ENCODE measurements at places on chromosomes 6 and 20.
A peak's percentile ranks its signal among the peaks of the same experiment; 100 is the strongest.

GRCh38 chr6:170445971-170446370 lies 107.1 kb downstream of the PSMB1 start:
- no peak for DNase-seq

- no peak for DNase-seq
These were observed 175.4 kb downstream of the UTRN start for GRCh38 chr6:144460327-144461095.

DNA sequence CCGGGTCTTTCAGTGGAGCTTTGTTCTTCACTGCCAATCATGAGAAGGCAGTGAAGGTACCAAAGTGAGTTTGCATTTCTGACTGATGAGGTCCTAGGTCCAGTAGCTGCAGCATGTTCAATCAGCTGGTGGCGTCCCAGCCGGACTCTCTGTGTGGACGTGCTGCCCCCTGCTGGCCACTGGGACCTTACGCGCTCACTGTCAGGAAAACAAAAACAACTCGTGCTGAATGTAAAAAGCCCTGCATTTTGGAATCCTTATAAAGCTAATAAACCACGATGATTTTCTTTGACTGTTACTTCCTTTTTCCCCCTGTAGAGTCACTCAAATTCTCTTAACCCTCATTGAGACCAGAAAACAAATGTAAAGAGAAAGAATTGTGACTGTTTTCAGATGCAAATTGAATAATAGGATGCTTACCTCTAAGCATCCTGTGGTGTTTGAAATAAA lies 4.9 kb upstream of the CD24 start:
- peak; percentile 87 for DNase-seq

DNA sequence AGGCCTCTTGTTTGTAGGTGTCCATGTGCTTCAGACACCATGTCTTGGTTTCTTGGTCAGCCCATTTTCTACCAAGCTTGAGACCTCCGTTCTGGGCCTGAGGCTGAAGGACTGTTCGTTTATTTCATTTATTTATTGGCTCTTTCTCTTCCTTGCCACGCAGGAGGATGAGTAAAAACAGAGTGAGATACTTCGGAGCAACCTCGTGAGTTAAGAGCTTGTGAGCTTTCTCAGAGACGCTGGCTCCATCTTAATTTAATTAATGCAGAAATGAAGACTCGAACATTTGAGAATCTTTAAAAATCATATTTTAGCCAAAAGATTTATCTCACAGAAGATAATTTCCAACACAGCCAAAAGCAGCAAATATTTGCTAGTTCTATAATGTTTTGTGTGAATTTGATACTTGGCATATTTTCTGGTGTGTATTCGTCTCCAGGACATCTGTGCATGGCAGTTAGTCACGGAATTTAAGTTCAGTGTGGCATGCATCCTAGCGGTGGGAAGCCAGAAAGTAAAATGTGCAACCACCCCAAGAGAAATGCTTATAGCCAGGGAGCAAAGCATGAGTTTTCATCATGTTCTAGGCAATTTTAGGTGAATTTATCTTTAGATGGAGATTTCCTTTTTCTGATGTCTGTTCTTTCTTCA lies 76.0 kb downstream of the THBS2 start:
- no peak for DNase-seq

DNA sequence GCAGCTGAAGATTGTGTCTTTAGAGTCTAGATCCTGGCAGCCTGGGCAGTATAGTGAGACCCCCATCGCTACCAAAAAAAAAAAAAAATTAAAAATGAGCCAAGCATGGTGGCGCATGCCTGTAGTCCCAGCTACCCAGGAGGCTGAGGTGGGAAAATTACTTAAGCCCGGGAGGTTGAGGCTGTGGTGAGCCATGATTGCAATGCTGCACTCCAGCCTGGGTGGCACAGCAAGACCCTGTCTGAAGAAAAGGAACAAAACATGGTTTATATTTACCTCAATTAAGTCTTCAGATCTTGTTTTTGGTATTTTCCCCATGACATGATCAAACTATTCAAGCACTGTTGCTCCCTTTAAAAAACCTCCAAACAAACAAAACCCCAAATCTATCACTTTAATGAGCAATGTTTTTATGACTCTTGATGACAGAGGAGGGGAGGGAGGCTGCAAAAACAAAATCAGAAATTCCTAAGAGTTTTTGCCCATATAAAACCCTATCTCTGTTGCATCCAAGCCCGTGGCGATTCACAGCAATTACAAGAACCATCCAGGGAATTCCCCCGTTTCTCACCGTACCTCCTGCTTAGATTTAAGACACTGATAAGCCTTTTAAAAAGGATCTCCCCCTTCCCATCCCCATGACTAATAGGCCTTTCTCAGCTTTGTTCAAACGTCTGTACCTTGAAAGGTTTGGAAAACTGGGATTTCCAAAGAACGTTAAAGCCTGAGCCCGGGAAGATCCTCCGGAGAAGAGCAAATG lies 259.9 kb downstream of the BMP7 start:
- DNase-seq, result no peak

DNA sequence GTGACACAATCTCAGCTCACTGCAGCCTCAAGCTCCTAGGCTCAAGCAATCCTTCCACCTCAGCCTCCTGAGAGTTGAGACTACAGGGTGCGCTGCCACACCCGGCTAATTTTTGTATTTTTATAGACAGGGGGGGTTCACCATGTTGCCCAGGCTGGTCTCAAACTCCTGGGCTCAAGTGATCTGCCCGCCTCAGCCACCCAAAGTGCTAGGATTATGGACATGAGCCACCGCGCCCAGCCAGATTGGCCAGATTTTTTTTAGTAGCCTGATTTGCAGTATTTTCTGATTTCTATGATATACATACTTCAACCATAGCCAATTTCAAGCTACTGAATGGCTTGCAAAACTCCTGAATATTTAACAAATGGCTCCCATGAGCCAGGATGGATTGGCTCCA lies 21.4 kb upstream of the DLGAP4 start:
- no peak for DNase-seq

- no peak for DNase-seq
These were observed 142.5 kb downstream of the PREX1 start for GRCh38 chr20:48685300-48685699.

DNA sequence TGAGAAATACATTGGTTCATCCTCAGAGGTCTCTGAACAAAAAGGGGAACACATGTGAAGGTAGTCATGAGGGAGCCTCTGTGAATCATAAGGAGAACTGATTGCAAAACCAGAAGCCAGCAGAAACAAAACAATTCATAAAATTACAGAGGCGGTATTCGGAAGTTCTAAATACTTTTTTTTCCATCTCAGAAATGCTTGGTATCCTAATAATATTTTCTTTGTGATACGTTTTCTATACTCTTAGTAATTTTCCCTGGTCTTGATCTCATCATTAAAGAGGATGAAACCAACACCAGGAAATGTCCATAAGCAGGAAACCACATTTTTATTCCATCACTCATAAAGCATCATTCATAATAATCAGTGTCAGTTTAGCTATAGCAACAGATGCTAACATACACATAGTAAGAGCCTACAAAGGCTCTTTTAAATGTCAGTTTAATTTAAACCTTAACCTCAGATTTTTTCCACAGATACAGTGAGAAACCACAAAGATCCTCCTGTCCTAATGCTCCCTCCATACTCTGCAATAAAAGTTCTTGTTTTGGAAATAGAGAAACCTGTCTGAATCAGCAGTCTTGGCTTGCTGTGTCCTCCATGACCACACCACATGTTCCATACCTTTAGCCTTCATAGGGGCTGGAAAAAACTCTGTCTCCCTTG lies 29.2 kb downstream of the SGK1 start:
- no peak for DNase-seq

GRCh38 chr6:47922391-47922790 lies 140.6 kb downstream of the OPN5 start:
- no peak for DNase-seq

DNA sequence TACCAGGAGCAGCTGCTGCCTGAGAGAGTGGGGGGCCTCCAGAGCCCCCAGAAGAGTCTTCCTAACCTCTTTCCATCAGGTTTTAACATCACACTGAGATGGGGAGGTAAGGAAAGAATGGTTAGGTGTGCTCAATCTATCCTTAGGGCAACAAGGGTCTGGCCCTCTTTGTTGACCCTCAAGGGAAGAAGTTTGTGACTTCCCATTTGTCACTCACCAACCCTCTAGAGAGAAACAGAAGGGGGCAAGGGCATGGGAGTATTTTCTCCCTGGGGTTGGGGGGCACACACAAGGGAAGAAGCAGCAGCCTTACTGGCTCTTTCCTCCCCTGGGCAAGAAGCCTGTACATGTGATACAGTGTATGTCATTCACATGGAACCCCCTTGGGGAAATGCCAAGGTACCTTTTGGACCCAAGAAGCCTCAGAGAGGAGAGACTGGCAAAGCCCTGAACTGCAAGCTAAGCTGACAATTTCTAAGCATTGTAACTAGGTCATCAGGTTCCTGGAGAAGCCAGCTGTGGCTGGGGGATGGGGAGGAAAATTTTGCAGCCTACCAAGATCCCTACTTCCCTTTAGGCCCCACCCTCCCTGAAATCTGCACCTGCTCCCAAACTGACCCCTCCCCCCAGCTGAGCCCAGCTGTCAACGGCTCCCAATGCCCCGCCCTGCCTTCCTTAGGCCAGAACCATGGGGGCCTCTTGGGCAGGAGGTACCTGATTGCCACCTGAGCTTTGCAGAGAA lies 14.5 kb downstream of the BCL2L1 start:
- peak; percentile 4 for DNase-seq

- peak; percentile 25 for DNase-seq
These were observed 32.4 kb upstream of the FAM184A start for GRCh38 chr6:119110601-119111548.

DNA sequence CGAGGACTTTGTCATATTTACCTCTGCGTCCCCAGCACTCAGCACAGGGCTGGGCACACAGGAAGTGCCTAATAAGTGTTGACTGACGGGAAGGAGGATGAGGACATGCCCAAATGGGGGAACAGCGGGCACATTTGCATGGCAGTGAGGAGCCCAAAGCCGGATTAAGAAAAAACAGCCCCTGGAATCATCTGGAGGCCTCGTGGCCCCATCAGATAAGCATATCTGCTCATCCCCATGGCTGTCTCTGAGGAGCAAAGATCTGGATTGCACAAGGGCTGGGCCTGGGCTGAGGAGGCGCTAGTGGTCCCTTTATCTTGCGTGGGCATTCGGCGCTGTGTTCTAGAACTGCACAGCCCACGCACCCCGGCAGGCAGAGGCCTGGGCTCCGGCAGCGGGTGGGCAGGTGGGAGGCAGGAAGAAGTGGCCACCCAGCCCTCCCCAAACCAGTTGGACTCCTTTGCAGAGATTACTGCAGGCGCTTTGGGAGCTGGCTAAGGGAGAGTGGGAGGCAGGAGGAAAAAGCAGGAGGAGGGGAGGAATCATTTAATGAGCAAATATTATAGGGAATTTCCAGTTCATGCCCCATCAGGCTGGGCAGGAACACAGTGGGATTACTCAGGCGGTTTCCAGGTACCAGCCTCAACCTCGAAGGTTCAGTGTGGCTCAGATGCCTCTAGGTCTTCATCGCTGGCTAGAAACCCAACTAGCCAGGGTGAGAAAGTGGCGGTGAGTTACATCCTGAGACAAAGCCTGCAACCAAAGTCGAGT lies 108.1 kb downstream of the CEBPB start:
- DNase-seq, result no peak

GRCh38 chr6:42026540-42026939 lies 23.8 kb upstream of the TAF8 start:
- no peak for DNase-seq

- no peak for DNase-seq
These were observed 306.7 kb downstream of the CDH4 start for GRCh38 chr20:61558726-61559125.

GRCh38 chr6:138115877-138116660 lies 8.8 kb upstream of the PERP start:
- DNase-seq, result peak; percentile 60

- DNase-seq, result no peak
These were observed 1.2 kb downstream of the DCBLD1 start for GRCh38 chr6:117483645-117484016.

- DNase-seq, result no peak
These were observed 68.2 kb downstream of the KHDC1L start for GRCh38 chr6:73156793-73157767.

DNA sequence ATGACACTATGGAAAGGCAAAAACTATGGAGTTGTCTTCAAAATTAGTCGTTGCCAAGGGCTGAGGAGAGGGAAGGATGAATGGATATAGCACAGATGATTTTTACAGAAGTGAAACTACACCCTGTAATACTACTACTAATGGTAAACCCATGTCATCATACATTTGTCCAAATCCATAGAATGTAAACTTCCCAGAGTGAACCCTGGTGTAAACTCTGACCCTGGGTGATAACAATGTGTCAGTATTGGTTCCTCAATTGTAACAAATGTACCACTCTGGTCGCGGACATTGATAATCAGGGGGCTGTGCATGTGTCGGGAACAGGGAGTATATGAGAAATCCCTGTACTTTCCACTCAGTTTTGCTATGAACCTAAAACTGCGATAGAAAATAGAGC lies 72.2 kb downstream of the CNBD2 start:
- no peak for DNase-seq

- DNase-seq, result no peak
These were observed 238.0 kb downstream of the COL12A1 start for GRCh38 chr6:74967821-74968220.

DNA sequence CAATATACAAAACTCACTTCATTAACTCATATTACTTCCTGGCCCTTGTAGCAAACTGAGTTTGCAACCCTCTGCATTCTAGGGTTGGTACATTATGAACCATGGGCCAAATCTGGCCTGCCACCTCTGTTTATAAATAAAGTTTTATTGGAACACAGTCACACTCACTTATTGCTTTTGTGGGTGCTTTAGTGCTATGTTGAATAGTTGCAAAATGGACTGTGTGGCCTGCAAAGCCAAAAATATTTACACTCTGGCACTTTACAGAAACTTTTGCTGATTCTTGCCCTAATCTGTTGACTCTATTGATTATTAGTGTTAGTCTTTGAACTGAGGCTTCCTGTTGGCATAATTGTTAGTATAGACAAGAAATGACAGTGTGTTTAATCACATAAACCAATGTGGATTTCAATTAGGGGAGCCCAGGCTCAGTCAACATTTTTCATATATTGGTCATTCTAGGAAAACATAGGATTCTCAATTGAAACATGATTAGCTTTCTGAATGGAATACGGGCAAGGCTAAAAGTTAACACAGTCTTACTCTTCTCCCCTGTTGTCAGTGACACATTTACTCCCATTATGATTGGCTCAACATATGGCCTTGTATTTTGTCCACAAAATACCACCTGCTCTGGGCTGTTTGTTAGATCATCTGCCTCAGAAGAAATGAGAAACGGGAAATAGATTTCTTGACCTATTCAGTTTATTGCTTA lies 241.9 kb upstream of the ZFP64 start:
- DNase-seq, result no peak

- no peak for DNase-seq
These were observed 12.0 kb upstream of the CCDC170 start for GRCh38 chr6:151481786-151482185.

DNA sequence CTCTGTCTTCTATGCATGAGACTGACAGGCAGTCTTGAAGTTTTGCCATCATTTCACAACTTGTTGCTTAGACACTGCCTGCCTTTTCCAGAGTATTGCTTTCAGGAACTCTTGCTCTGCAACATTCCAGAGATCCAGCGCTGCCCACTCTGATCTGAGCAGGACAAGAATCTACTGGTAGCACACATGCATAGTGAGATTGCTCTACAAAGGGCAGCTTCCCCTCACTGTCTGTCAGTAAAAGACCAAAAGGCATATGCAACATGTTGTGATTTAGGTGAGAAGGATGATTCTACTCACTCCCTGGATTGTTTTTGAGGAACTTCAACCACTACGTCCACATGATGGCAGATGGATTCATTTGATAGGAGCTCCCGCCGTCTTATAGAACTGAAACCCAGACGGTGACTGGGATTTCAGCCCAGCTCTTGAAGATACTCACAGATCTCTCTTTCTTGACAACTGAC lies 259.1 kb downstream of the ARID1B start:
- no peak for DNase-seq

- peak; percentile 86 for DNase-seq
These were observed 117.5 kb upstream of the PCSK2 start for GRCh38 chr20:17109307-17109706.
